ENCODE measurements at places on chromosomes 16 and 17.

- no peak for DNase-seq
Observed at GRCh38 chr17:50203086-50203485, 1.7 kb upstream of the COL1A1 start.

DNA sequence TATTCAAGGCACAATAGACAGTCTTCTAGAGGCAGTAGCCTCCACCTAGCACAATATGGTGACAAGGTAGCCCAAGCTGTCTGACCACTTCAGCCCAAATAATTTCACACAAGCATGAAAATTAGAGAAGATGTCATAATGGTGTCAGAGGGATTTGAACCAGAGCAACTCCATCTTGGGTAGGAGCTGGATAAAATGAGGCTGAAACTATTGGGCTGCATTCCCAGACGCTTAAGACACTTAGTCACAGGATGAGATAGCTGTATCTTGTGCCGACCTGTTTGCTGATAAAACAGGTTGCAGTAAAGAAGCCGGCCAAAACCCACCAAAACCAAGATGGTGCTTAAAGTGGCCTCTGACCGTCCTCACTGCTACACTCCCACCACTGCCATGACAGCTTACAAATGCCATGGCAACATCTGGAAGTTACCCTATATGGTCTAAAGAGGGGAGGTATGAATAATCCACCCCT is 192.6 kb downstream of the CPPED1 start:
- DNase-seq, result no peak

DNA sequence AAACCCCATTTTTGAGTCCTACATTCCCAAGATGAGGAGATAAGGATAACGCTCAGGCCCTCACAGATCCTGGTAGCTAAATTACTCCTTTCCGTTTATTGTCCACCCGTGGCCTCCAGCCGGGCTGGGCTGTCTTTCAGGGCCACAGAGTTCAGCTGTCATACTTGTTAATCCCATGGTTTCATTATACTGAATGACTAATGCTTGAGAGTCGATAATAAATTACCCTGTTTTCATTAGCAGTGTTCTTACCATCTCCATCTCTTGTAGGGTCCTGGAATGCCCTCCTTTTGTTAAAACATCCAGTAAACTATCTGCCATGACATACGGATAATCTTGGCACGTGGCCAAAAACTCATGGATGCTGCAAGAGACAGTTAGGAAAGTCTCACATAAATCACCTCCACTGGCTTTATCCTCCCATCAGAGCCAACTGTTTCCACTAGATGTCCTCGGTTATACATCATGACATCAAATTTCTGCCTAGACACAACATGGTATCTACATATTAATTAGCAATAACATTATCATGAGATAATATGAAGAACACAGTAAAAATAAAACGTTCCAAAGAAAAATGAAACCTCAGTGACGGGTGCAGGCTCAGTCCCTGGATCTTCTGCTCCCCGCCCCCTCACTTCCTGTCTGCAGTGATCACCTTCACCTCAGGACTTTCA is 45.3 kb downstream of the BRD7 start:
- no peak for DNase-seq

DNA sequence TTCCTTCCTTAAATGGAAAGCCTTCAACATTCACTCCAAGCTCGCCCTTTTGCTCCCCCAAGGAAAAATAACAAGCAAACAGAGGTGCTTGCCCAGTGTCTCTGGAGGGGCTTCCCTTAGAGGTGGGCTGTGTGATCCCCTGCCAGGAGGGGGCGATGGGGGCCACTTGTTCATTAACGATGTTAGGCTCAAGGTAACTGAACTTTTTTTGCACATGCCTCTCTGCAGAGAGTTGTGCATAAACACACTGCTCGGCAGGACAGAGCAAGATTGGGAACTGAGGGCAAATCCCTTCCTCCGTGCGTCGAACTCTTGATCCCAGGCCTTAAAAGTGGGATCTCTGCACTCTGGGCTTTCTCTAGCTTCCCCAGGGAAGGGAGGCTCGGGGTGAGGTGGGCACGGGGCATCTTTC is 15.5 kb upstream of the NAGLU start:
- no peak for DNase-seq

GRCh38 chr17:80729761-80730160 is 185.1 kb downstream of the RPTOR start:
- DNase-seq, result no peak

- DNase-seq, result no peak
Observed at GRCh38 chr17:36835036-36835435, 102.2 kb upstream of the LHX1 start.

DNA sequence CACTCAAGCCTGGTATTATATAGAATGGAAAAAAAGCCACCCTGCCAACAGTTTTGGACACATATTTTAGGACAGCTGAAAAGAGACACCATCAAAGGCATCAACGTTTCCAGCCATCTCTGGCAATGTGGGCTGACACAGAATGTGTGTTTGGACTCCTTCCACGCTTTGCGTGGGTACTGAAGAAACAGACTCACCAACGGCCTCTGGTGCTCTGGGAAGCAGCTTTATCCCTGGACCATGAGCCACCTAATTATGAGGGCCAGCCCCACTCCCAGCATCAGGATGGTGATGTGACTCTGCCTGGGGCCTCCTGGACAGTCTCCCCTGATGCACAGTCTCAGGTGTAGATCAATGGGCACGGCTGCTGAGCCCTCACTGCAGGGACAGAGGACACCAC is 27.9 kb downstream of the CCDC57 start:
- no peak for DNase-seq

GRCh38 chr16:11257131-11257938 is 1.3 kb upstream of the SOCS1 start:
- DNase-seq, result peak; percentile 65

DNA sequence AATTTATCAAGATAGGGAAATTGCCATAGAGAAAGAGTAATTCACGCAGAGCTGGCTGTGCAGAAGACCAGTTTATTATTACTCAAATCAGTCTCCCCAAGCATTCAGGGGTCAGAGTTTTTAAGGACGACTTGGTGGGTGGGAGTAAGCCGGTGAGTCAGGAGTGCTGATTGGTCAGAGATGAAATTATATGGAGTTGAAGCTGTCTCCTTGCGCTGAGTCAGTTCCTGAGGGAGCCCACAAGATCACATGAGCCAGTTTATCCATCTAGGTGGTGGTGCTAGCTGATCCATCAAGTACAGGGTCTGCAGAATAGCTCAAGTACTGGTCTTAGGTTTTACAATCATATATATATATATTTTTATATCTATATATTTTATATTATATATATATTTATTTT is 6.0 kb upstream of the AQP8 start:
- peak; percentile 13 for DNase-seq

DNA sequence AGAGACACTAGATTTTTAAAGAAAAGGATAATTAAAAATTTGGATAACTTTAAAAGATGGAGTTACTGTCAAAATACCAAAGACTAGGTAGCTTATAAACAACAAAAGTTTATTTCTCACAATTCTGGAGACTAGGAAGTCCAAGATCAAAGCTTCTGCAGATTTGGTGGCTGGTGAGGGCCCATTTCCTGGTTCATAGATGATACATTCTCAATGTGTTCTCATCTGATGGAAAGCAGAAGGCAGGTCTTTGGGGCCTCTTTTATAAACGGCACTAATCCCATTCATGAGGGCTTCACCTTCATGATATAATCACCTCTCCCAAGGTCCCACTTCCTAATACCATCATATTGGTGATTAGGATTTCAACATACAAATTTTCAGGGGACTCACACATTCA is 33.7 kb downstream of the NLK start:
- no peak for DNase-seq

- no peak for DNase-seq
Observed at GRCh38 chr16:56320056-56320455, 105.3 kb downstream of the AMFR start.

DNA sequence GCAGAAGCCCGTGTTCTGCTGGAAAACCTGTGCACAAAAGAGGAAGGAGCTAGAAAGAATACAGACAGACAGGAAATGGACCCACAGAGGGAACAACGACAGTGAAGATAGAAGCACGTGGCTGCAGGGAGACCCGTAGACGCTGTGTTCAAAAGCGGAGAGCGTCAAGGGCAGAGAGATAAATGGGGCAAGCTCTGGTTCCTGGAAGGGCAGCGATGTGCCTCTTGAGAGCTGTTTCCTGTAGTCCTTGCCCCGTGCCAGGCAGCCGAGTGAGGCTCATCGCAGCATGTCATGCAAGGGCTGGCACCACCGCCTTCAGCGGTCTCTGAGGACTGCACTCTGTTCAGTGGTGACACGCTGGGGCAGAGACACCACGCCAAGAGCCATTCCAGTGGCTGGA is 43.6 kb upstream of the CACNG5 start:
- DNase-seq, result no peak

DNA sequence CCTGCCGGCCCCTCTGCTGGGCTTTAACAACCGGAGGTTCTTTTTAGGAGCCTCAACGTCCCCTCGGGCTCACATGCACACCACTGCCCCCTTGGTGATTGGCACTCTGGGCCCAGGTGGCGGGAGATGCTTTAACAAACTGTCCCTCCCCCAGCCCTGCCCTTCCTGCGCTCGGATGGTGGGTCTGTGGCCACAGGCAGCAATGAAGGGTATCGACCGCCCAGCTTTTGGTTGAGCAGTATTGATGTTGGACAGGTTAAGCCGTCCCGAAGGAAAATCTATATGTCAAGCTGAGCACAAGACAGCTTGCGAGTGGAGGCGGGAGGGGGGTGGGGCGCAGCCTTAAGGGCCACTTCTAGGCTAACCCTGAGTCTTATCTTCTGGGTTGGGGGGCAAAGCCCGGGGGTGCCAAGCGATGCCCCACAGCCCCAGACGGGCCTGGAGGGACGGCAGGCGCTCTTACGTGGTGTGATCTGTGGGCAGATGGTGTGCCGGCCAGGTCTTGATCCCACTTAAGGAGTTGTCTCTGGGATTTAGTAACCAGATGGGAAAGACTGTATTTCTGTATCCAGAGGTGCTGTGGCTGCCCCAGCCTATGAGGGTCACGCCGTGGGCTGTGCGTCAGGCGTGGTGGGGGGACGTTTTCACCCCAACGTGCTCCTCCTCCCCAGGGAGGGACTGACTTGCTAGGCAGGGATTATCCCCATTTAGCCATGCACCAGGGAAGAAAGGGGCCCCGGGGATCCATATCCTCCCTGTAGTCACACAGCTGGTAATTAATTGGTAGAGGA is 6.2 kb downstream of the GSE1 start:
- no peak for DNase-seq

GRCh38 chr16:68473358-68474070 is 25.2 kb upstream of the SMPD3 start:
- DNase-seq, result no peak

- no peak for DNase-seq
Observed at GRCh38 chr16:50279504-50279865, 13.1 kb downstream of the ADCY7 start.

- no peak for DNase-seq
Observed at GRCh38 chr17:977166-977565, 2.4 kb downstream of the NXN start.

GRCh38 chr16:5944971-5945370 is 847.4 kb upstream of the EEF2KMT start:
- DNase-seq, result no peak

DNA sequence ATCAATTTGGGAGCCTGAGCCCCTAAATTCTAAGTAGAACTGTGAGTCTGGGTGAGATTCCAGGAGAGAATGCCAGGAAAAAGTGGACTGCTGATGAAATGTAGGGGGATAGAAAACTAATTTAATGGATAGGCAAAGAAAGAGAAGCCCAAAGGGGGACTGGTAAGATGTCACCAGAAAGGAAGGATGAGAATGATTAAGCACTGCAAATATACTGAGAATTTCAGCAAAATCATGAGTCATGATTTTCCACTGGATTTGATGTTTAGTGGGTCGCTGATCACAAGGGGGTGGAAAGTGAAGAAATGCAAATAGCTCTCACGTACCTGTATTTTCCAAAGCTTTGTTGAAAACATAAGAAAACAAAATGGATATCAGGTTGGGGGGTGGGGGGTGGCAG is 201.8 kb downstream of the SLC39A11 start:
- no peak for DNase-seq

DNA sequence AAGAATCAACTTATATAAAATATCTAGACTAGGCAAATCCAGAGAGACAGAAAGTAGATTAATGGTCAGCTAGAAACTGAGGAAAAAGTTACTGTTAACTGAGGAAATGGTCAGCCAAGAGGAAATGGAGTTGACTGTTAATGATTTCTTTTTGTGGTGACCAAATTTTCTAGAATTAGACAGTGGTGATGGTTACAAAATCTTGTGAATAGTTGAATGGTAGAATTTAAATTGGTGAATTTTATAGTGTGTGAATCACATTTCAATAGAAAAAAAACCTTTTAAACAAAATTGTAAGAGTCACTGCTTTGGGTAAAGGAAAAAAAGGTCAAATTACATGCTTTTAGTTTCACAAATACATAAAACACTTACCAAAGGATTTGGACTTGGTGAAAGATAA is 30.0 kb downstream of the APPBP2 start:
- no peak for DNase-seq

GRCh38 chr17:6450926-6451832 is 6.9 kb downstream of the PIMREG start:
- DNase-seq, result no peak

- no peak for DNase-seq
Observed at GRCh38 chr17:82167028-82167427, 45.6 kb downstream of the CCDC57 start.

- DNase-seq, result no peak
Observed at GRCh38 chr17:37110746-37111145, 162.0 kb downstream of the AATF start.

GRCh38 chr17:74380086-74380958 is 13.0 kb downstream of the GPR142 start:
- no peak for DNase-seq

- DNase-seq, result no peak
Observed at GRCh38 chr17:8421571-8421970, 14.1 kb upstream of the NDEL1 start.

- no peak for DNase-seq
Observed at GRCh38 chr17:43599046-43599395, 52.9 kb upstream of the ETV4 start.

- no peak for DNase-seq
Observed at GRCh38 chr16:55655897-55656681, at the start of gene SLC6A2. TSS of gene SLC6A2 (plus strand) at chr16:55655988. CDS start at chr16:55656695, 707 bp downstream.

DNA sequence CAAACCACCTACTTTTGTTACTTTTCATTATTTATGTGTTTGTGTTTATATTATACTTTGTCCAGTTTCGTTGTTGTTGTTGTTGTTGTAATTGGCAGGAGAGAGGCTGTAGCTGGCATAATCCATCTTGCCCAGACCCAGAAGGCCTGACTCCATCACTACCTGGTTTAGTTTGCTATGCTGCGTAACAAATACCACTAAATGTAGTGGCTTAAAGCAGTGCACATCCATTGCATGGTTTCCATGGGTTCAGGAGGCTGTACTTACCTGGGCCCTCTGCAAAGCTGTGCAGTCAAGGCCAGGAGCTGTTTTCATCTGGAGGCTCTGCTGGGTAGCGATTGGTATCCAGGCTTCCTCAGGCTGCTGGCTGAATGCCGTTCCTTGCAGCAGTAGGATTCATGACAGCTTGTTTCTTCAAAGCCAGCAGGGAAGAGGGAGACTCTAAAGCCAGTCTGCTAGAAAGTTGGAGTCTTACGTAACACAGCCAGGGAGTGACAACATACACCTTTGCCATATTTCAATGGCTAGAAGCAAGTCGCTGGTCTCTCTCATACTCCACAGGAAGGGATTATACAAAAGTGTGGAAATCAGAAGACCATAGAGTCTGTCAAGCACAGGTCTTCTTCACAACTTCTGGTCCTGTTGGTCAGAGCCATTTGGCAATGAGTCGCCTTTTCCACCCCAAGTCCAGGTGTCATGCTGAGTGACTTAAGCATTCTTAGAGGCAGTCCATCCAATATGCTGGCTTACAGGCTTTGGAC is 41.1 kb downstream of the TNRC6C start:
- no peak for DNase-seq

GRCh38 chr17:55340176-55340575 is 75.4 kb downstream of the HLF start:
- DNase-seq, result no peak

GRCh38 chr17:56319531-56319930 is 166.3 kb downstream of the ANKFN1 start:
- DNase-seq, result no peak
